Spleen (tissue), 13 donors: ENCODE measurements at places on chromosomes 6 and 20. TPM values are rescaled to one million over a fixed set of nuclear protein-coding genes. Genes with fewer than 3 reads are reported as not detected.

DNA sequence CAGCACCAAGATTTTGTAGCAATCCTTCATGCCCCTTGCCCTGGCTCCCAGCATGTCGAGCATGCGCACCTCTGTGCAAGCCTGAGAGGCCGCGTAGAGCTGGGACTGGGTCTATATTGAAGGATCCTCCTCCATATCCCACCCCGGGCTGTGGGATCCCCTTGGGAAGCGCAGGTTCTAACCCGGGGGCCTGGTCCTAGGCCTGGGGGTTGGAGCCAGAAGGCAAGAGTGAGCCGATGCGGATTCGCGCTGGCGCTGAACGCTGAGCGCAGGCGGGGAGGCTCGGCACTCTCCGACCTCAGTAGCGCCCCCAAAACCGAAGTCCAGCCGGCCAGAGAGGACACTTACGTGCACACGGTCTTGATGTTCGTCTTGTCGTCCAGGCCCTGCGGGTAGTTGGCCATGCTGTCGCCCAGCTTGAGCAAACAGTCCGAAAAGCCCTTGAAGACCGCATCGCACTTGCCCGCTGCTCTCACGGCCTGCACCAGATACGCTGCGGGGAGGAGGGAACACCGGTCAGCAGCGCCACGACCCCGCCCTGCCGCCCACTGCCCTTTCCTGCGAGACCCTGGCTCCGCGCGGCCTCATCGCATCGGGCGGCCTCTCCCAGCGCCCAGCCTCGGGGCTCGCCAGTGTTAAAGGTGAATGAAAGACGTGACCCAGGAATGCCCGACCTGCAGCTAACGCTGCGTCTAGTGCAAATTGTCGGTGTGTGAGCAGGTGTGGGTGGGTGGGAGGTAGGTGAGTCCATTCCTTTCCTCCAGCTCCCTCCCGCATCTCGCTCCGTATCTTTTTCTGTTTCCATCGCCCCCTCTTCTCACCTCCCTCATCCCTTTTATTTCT is 4.5 kb downstream of the NRN1 start:
- peaks cover 30% of the 10 kb centered on the region for H3K4me1 ChIP-seq
- H3K27ac ChIP-seq = no peak overlapping the region
- no peaks in the 10 kb centered on the region for H3K36me3 ChIP-seq

- peak within 1 kb of the TSS; percentile 70 for H3K4me3 ChIP-seq
- peak; percentile 99 for DNase-seq
- H3K27ac ChIP-seq = peak within 1 kb of the TSS; percentile 89
Measured at GRCh38 chr6:108074359-108075144, at the start of gene OSTM1. Gene OSTM1 (minus strand): TSS chr6:108074741. CDS start chr6:108074651, 90 bp downstream.

GRCh38 chr6:17712576-17712975 is 5.9 kb upstream of the NUP153 start:
- no peak for DNase-seq
- H3K4me1 ChIP-seq = peaks cover 4% of the 10 kb centered on the region
- H3K27me3 ChIP-seq = no peaks in the 10 kb centered on the region
- no peak overlapping the region for H3K4me3 ChIP-seq
- H3K27ac ChIP-seq = no peak overlapping the region
- H3K36me3 ChIP-seq = no peaks in the 10 kb centered on the region

DNA sequence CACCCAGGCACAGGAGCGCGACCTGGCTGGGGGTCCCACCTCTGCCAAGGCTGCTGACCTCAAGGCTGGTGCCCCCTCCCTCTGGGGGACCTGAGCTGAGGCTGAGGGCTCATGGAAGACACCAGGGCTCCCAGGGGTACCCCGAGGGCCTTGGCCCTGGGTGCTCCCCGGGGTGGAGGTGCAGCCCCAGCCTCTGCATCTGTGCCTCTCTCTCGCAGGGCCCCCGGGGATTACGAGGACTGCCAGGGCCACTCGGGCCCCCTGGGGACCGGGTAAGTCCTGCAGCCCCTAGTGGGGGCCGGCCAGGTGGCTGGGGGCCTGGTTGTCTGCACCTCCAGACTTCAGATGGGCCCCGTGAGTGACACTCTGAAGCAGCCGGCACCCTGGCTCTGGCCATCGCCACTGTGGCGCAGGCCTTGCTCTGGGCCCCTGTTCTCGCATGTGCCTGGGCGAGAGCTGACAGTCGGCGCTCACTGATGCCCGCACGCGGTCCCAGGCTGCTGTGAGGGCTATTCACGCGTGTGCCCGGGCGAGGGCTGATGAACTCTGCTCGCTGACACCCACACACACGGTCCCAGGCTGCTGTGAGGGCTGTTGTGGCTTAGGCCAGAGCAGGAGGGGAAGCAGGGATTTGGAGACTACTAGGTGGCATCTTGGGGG is 9.3 kb downstream of the COL9A3 start:
- no peaks in the 10 kb centered on the region for H3K36me3 ChIP-seq
- H3K4me1 ChIP-seq = peaks cover 14% of the 10 kb centered on the region
- no peak overlapping the region for H3K27ac ChIP-seq
- no peaks in the 10 kb centered on the region for H3K27me3 ChIP-seq
- no peak overlapping the region for H3K4me3 ChIP-seq

DNA sequence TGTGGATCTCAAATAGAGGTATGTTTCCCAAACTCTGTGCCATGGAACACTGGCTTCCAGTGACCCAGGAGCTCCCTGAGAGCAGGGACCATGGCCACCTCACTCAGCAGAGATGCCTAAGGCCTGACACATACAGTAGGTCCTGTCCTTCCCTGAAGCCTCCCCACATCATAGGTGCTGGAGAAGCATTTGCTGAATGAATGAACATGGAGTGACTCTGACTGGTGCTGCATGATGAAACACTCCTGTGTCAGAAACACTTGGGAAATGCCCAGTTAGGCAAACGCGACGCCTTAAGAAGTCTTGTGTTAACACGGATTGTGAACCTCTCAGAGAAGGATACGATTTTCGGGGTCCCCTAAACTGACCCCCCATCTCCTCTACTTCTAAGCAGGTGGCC is 14.3 kb downstream of the SLA2 start:
- peaks cover 28% of the 10 kb centered on the region for H3K4me1 ChIP-seq
- H3K27ac ChIP-seq = no peak overlapping the region
- H3K4me3 ChIP-seq = no peak overlapping the region
- no peaks in the 10 kb centered on the region for H3K27me3 ChIP-seq
- no peak for DNase-seq

DNA sequence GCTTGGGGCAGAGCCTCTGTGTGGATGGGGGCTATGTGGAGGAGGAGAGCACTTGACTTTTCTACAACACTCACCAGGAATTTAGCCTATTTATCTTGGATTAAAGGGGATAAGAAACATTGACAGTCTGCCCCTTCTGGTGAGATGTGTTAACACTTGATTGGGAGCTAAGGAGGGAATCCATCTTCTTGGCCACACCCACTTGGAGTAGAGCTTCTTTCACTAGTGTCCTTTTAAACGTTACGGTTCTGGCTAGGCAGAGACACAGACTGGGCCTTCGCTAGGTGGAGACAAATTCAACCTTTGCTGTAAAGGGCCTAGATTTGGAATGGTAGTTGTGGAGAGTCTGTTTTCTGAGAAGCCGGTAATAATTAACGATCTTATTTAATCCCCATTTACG is 15.5 kb upstream of the TPBG start:
- H3K27ac ChIP-seq = no peak overlapping the region
- H3K4me1 ChIP-seq = no peaks in the 10 kb centered on the region
- H3K36me3 ChIP-seq = no peaks in the 10 kb centered on the region
- DNase-seq = no peak

DNA sequence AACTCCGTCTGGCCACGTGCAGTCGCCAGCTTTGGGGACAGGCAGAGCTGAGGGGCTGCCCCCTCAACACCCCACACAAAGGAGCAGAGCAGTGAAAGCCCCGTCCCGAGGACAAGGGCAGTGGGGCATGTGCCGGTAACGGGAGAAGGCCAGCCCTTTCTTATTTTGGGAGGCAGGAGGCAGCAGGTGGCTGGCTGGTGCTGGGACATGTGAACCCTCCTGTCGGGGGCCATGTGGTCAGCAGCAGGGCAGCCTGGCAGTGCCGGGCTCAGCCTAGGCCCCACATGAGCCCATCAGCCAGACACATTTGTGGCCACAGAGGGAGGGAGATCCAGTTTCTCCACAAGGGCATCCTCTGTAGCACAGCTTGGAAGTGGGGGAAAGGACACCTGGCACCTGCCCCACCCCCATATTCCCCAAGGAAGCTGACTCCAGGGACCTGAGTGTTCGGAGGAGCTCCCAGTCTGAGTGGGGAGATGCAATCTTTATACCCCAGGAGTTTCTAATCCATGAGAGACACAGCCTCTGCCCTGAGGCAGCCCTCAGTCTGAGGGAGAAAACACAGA is 137.6 kb downstream of the MRPL14 start:
- H3K4me1 ChIP-seq = no peaks in the 10 kb centered on the region
- peaks cover 4% of the 10 kb centered on the region for H3K27me3 ChIP-seq
- no peak overlapping the region for H3K4me3 ChIP-seq
- DNase-seq = no peak
- H3K36me3 ChIP-seq = no peaks in the 10 kb centered on the region
- no peak overlapping the region for H3K27ac ChIP-seq

- no peaks in the 10 kb centered on the region for H3K4me1 ChIP-seq
- H3K27ac ChIP-seq = no peak overlapping the region
- H3K4me3 ChIP-seq = no peak overlapping the region
- no peak for DNase-seq
- no peaks in the 10 kb centered on the region for H3K27me3 ChIP-seq
Measured at GRCh38 chr6:145569140-145569539, 166.2 kb downstream of the EPM2A start.

- no peak overlapping the region for H3K27ac ChIP-seq
- DNase-seq = no peak
- H3K27me3 ChIP-seq = no peaks in the 10 kb centered on the region
Measured at GRCh38 chr6:45949256-45949655, 66.4 kb downstream of the CLIC5 start.

- no peak overlapping the region for H3K4me3 ChIP-seq
- no peaks in the 10 kb centered on the region for H3K27me3 ChIP-seq
- no peak overlapping the region for H3K27ac ChIP-seq
- H3K36me3 ChIP-seq = peaks cover 55% of the 10 kb centered on the region
Measured at GRCh38 chr6:89777455-89777854, 42.1 kb downstream of the MDN1 start.

DNA sequence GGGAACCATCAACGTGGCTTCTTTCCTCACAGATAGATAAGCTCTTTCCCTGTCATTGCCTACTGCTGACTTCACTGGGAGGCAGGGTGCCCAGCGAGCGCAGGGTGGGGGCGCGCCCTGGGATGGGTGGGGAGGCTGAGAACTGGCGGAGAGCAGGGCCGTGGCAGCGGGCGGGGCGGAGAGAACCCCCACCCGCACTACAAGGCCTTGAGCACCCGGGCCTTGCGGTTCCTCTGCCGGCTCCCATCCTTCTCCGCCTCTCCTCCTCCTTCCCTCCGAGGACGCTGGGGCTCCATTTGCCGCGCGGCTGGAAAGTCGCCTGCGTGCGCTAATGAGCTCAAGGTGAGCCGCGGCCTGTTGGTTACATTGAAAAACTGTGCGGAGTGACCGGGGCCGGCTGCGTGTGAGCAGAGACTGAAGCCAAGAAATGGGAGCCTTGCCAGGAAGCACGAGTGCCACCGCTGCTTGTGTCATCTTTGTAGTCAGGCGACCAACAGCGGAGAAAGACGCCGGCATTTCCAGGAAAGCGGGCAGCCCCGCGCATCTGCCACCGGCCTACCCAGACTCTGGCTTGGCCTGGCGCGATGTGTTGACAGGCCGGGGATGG is 963.5 kb upstream of the SLC35B3 start:
- H3K27ac ChIP-seq = no peak overlapping the region
- DNase-seq = no peak
- no peak overlapping the region for H3K4me3 ChIP-seq
- H3K4me1 ChIP-seq = no peaks in the 10 kb centered on the region

GRCh38 chr6:3844097-3844463 is 5.1 kb upstream of the FAM50B start:
- no peak overlapping the region for H3K4me3 ChIP-seq
- no peaks in the 10 kb centered on the region for H3K4me1 ChIP-seq
- no peak overlapping the region for H3K27ac ChIP-seq
- H3K36me3 ChIP-seq = no peaks in the 10 kb centered on the region

- no peaks in the 10 kb centered on the region for H3K36me3 ChIP-seq
- H3K27ac ChIP-seq = no peak overlapping the region
- no peak overlapping the region for H3K4me3 ChIP-seq
- DNase-seq = no peak
- H3K4me1 ChIP-seq = no peaks in the 10 kb centered on the region
- no peaks in the 10 kb centered on the region for H3K27me3 ChIP-seq
Measured at GRCh38 chr6:127207591-127208120, 59.0 kb upstream of the RNF146 start.

The SLC16A10 gene
- 0.24 TPM for polyA plus RNA-seq

The IDH3B gene
- polyA plus RNA-seq = 87.8 TPM

The ASF1A gene
- 16.7 TPM for polyA plus RNA-seq
